ENCODE measurements at places on chromosomes 11 and 22.

GRCh38 chr22:44566911-44567310, 68.9 kb upstream of the RTL6 start:
- no peak for DNase-seq

GRCh38 chr22:44100411-44100810, 76.3 kb downstream of the PARVB start:
- DNase-seq, result no peak

DNA sequence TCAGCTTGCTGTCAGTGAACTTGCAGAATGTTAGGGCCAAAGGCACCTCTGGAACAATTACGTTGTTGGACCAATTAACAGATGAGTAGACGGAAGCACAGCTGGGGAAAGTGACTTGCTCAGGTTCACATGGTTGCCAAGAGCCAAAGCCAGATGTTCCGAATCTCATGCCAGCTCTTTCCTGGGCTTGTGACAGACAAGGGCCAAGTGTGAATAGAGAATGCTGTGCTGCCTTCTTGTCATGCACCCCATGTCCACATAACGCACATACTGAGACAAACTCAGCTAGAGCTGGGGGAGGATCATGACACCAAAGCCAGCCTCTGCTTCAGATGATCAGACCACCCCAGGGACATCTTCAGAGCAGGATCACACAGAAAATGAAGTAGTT, 616.3 kb downstream of the INSC start:
- DNase-seq, result no peak

DNA sequence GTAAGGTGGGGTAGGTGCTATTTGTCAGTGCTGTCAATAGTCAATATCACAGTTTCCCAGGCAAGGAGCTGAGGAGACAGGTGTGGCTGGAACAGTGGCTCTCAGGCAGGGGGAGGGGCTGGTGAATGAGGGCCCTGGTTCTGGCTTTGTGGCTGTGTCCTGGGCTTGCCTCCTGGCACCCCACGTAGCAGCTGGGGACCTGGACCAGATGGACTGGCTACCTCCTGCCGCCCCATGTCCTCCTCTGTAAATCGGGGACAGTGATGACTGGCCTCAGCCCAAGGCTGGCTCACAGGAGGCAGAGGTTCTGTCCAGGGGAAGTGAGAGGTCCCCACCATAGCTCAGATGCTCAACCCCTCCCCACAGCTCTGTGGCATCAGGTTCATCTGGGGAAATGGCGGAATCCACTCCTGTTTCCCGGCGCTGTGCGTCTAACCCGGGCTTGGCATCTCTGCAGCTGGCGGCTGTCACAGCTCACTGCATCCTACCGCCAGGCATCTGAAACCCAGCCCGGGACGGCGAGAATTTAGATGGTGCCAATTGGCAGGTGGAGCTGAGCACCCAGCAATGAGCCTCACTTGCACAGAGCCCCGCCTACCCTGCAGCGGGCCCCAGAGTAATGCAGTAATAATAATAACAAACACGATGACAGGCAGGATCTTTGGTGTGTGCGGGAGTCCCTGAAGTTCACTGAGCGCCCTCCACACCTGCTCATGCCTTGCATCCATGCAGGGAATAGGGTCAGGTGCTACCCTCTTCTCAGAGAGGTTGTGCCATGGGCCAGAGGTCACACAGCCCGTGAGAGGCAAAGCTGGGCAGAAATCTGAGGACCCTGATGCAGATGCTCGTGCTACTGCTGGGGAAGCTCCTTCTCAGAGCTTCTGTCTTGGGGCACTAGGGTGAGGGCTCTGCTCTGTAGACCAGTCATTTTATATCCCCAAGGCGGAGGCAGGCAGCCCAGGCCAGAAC, 27.8 kb upstream of the SHISAL1 start:
- no peak for DNase-seq

DNA sequence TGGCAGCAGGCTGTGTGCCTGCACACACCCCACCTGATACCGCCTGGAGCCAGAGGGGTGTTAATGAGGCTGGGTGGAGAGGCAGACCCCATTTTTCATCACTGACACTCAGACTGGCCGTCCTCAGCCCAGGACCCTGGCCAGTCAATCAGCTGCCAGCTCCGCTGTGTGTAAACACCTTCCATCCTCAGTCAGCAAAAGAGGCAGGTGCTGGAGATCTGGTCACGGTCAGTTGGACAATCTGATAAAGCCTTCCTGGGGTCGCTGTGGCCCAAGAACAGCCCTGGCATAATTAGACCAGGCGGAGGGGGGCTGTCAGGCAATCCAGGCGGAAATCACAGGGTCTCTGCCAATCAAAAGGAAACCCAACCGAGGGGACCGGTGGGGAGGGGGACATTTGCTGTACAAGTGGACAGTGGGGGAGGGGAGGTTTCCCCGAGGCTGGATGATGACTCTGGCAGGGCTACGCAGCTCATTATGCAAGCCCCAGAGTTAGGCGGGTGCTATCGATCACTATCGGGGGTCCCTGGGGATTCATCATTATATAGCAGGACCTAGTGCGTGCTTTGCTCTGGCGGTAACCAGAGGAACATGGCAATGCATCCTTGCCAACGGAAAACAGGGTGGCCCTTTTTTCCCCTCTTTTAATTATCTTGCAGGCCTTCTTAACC, 72.9 kb downstream of the ABTB2 start:
- DNase-seq, result no peak

DNA sequence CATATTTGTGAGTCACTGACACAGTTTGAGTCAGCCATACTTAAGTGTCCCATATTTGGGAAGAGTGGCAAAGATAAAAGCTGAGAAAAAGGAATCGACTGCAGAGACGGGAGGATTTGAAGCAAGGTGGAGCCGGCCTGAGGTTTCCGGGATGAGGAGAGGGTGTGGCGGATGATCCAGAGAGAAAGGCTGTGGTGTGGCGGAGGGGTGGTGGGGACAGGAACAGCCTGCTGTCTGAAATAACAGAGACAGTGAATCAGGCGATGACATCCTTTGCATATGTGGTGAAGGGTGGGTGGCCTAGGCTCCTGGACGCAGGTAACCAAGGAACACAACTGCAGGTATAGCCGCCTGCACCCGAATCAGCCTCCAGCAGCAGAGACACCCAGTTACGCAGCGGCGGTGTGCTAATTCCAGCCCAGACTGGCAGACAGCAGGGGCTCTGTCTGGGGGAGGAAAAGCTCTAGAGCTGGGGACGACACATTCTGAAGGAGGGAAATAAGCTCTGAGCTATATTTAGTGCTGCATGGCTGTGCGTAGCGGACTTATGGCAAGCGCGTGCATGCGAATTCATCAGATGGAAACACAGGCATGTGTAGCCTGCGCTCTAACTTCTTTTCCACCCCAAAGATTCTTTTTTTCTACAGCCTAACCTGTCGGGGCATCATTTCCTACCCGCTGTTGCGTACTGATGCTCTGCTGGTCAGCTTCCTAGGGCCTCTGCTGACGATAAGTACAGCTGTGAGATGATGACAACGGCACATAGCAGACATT, 62.7 kb upstream of the BARX2 start:
- no peak for DNase-seq

DNA sequence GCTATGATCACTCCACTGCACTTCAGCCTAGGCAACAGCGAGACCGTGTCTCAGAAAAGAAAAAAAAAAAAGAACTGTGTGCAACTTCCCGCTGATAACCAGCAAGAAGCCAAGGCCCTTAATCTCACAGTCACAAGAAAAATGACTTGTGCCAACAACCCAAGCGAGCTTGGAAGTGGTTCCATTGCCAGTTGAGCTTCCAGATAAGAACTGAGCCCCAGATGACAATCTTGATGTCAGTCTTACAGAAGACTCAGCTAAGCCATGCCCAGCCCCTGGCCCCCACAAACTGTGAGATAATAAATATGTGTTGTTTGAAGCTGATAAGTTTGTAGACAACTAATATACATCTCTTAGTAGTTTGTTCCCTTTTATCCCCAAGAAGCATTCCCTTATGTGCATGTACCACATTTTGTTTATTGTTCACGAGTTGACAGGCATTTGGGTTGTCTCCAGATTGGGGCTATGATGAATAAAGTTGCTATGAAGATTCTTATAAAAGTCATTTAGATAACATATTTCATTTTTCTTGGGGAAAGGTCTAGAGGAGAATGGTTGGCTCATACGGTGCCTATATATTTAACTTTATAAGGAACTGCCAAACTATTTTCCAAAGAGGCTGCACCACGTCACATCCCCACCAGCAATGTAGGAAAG, 85.9 kb downstream of the TIMP3 start:
- DNase-seq, result no peak

DNA sequence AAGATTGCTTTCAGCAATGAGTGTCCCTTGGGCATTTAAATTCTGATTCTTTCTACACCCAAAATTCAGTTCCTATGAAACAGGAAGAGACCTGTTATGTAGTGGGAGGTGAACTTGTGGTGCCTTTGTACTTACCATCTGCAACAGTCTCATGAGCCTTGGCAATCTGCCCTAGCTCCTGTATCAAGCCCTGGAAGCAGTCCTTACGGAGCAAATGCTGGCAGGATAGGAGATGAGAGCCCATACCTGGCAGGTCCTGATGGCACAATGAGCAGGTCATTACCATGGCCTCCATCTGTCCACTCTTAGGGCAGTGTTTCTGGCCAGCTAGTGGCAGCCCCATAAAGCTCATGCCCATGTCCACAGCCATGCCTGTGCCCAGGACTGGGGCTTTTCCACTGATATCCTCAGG, 10.8 kb downstream of the TRIM66 start:
- no peak for DNase-seq

DNA sequence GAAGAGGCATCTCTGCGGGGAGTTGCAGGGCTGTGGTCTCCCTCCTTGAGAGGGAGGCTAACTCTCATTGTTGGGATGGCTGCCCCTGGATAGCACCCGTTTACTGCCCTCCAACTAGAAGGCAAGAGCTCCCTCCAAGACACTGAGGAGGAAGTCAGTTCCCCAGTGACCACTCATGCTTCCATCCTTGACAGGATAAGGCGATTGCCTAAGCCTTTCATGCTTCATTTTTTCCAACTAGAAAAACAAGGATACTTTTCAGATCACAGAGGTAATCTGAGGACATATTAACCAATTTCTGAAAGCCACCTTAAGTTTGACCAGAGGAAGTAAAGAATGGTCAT, 186.6 kb downstream of the MAML2 start:
- no peak for DNase-seq

DNA sequence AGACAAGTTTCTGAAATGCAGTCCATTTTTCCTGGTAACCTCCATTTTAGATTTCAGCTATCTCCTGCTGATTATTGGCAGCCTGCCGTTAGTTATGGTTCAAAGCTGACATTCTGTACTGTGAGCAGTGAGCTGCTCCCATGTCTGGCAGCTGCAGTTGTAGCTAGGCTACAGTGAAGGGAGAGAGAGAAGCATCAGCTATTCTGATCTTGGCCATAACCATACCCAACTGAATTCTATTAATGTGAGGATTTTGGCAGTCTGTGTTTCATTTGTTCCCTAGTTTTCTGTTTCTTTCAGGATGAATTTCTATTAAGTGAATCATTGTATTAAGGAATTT, 33.4 kb downstream of the SIK2 start:
- DNase-seq, result no peak

- no peak for DNase-seq
Measured at GRCh38 chr22:29138556-29139305, 65.9 kb downstream of the KREMEN1 start.

- DNase-seq, result no peak
Measured at GRCh38 chr11:127334466-127334865, 333.9 kb upstream of the KIRREL3 start.

DNA sequence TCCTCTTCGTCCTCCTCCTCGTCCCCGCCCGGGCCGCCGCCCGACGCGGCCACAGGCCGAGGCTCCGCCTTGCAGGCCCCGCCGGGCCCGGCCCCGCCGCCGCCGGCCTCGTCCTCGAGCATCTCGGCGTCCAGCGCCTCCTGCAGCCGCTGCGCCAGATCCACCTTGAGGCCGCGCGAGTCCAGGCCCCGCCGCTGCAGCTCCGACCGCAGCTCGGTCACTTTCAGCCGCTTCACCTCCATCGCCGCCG, 417 bp downstream of the HNRNPUL2 start:
- DNase-seq, result no peak

- no peak for DNase-seq
Measured at GRCh38 chr11:45304111-45304991, 18.2 kb upstream of the SYT13 start.

GRCh38 chr11:80414181-80415165, 973.6 kb upstream of the TENM4 start:
- no peak for DNase-seq

GRCh38 chr11:63609536-63609935, 4.7 kb downstream of the PLAAT3 start:
- no peak for DNase-seq

DNA sequence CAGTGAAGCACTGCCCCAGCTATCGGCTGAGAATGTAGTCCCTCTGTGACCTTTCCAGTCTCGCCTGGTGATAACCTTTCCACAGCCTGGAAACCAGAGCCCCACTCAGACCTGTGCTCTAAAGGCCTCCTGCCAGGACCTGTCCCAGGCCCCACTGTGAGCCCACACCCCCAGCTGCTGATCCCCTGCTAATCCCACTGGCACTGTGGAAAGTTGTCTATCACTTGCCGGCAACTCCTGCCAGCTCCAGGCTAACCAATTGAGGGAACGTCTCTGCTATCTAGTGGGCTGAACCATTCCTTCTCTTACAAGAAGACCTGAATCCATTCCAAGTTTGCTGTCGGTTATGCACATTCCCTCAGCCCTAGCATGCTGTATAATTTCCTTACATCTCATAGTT, 328.2 kb downstream of the FAM181B start:
- no peak for DNase-seq

- no peak for DNase-seq
Measured at GRCh38 chr11:64385945-64386704, 27.2 kb downstream of the RPS6KA4 start.

- DNase-seq, result no peak
Measured at GRCh38 chr11:100119176-100119575, 567.9 kb upstream of the ARHGAP42 start.

- no peak for DNase-seq
Measured at GRCh38 chr11:128301756-128302155, 285.6 kb downstream of the ETS1 start.

DNA sequence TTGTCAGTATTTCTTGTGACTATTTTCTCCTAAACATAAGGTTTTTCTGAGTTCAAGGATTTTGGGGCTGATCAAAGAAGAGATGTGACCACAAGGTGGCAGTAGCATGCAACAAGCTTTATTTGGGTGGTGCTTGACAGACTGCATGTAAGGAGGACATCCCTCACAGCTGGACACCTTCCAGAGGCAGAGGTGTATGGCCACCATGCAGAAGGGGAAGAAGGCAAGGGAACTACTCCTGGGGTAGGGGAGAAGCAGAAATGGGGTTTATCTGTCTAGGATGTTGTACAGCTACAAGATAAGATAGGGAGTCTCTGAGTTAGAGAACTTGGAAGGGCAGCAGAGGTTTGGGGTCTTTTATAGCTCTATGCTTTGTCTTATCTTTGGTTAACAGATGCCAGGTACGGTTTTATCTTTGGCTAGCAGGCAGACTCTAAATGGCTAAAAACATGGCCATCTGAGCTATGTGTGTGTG, 5.1 kb upstream of the BIRC2 start:
- DNase-seq, result peak; percentile 58

- no peak for DNase-seq
Measured at GRCh38 chr22:23397008-23397612, 183.0 kb downstream of the IGLL1 start.
